Osteoblast (primary cell): ENCODE measurements at places on chromosomes 1 and 21. TPM values are rescaled to one million over a fixed set of nuclear protein-coding genes. Genes with fewer than 3 reads are reported as not detected.

DNA sequence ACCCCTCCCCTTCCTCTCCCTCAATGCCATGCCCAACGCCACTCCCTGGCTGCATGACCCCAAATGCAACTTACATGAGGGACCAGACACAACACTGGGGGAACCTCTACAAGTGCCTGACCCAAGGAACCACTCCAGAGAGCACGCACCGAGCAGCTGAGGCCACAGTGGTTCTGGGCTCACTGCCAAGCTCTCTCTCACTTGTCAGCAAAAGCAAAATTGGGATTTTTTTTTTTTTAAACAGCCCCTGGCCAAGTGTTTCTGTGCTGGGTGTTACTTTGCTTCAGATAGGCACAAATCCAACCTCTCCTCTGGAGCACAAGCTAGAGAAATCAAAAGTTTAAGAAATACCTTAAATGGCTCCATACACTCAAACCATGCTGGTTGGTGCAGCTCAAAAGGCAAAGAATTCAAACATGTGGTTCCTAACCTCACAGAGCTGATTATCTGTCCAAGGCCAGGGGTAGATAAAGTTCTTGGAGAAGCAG is 363.0 kb downstream of the SETD4 start:
- no peak for DNase-seq

The RNU1-3 gene
- total RNA-seq: under 0.01 TPM in 1 of 2 replicates, not detected in the other

GRCh38 chr21:36725793-36726386 is 27.0 kb downstream of the SIM2 start:
- DNase-seq: no peak

- peak; percentile 82 for DNase-seq
These were observed 19.4 kb downstream of the VPS13D start for GRCh38 chr1:12249181-12249580.

GRCh38 chr21:42854246-42855010 is 24.9 kb downstream of the WDR4 start:
- peak; percentile 67 for DNase-seq

DNA sequence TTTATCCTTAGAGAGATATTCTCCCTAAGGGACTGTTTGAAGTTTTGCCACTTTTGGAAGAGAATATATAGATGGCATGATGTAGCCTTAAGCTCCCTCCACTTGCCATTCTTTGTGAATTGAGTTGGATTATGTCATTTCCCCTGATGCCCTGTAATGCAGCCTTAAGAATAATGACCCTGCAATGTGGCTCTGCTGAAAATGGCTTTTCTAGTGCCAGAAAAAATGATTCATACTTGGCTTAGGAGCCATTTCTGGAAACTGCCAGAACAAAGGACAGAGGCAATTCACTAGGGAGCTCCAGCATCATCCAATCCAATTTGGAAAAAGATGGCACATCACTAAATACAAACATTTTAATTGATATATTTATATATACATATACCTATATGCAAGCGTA is 265.3 kb downstream of the SPATA17 start:
- no peak for DNase-seq

DNA sequence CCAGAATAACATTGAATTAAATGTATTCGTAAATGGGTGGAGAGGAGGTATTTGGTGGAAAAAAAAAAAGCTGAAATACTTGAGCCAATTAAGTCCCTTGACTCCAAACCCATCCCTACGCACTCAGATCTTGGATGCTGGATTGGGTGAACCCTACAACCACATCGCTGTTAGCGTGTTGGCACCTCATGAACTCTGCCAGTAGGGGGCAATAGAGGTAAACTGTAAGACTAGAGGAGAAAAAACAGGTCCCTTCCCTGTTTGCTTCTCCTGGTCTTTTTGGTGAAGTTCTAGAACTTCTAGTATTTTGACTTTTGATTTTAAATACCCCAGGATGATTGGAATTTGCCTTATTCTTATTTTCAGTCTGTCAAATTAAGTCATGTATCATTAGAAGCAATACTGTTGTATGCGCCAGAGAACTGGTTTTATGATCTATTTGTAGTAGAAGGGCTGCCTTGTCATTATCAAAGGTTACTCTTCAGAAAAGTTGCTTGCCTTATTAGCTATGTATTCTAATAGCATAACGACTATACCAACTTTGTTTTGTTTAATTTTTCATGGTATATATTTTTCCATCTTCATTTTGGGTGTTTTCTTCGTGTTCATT is 1.9 kb upstream of the OR13G1 start:
- DNase-seq: no peak

- no peak for DNase-seq
These were observed 38.3 kb downstream of the NEXN start for GRCh38 chr1:77926561-77927357.

The CDC7 gene
- total RNA-seq: 2.9 and 3.3 TPM in 2 replicates
